ENCODE measurements at places on chromosomes 1 and 21.

- no peak for DNase-seq
These were observed 307.6 kb upstream of the VAMP3 start for GRCh38 chr1:7463526-7463925.

GRCh38 chr1:156417401-156418020, 48.5 kb downstream of the RHBG start:
- DNase-seq = no peak

- DNase-seq = no peak
These were observed 29.9 kb downstream of the NUAK2 start for GRCh38 chr1:205291596-205291995.

- no peak for DNase-seq
These were observed 49.5 kb upstream of the IFFO2 start for GRCh38 chr1:19006000-19006399.

GRCh38 chr1:230185076-230186001, 118.3 kb downstream of the GALNT2 start:
- DNase-seq = no peak

GRCh38 chr1:160741612-160742348, 2.7 kb downstream of the SLAMF7 start:
- no peak for DNase-seq

GRCh38 chr1:179091691-179092165, 9.9 kb downstream of the TOR3A start:
- DNase-seq = no peak

GRCh38 chr1:17516303-17517214, 22.9 kb upstream of the ARHGEF10L start:
- DNase-seq = no peak

- DNase-seq = no peak
These were observed 62.5 kb upstream of the TNFSF4 start for GRCh38 chr1:173269490-173270230.

GRCh38 chr1:45922374-45922773, 119.0 kb downstream of the MAST2 start:
- DNase-seq = no peak

DNA sequence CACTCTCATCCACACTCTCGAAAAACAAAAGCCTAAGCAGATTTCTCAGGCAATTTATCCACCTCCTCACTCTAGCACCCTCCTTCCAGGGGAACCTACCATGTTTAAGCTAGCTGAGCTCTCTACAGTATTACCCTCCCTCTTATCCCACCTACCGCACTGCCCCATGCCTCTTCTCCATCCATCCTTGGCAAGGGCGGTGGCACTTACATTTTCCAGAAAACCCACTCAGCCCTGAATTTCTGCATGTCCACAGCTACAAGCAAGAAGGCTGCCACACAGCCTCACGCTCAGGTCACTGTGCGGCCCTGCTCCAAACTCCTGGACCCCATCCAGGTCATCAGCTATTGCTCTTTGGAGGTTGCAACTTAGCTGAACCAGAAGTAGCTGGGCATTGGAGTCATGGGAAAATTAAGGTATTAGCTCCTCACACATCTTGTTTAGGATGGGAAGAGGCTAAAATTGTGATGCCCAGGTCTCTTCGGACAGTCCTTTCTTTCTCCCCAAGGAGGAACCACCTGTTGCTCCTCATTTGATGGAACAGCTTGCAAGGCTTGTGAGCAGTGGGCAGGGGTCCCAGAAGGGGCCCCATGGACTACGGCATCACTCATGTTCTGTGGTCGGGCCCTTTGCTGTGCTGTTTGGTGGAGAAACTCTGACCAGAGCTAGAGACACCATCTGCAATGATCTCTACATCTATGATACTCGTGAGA, 1.1 kb downstream of the KLHDC9 start:
- no peak for DNase-seq

DNA sequence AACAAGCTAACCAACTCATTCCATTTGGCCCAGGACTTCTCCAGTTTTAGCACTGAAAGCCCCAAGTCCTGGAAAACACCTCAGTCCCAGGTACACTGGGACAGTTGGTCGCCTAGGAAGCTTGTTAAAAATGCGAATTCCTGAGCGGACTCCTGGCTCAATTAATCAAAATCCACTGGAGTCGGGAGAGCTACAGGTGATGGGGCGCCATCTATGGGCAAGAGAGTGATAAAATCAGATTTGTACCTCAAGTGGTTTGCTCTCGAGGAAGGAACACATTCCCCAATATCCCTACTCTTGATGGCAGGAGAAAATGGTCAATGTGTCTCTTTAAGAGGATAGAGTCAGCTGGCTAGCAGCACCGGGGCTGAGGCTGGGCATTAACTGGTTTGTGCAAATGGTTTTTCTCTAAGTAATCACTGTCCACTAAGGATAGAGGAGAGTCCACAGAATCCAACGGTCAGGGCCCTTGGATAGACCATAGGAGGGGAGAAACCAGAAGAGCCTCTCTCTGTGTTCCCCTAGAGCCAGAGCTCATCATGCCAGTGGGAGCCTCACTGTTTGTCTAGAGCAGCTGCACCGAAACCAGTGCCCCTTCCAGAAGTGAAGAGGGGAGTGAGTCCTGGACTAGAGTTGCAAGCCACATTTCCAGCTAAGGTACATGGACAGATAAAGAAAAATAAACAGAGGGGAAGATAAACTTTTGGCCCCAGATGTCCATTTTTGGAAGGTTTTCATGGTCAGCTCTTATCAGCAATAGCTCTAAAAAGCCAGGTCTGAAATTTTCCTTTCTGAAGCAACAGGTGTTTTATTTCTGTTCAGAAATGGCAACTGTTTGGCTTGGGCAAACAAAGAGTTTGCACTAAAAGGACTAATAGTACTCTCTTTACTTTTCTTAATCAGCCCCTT, 148.5 kb downstream of the TENT5C start:
- peak; percentile 81 for DNase-seq

DNA sequence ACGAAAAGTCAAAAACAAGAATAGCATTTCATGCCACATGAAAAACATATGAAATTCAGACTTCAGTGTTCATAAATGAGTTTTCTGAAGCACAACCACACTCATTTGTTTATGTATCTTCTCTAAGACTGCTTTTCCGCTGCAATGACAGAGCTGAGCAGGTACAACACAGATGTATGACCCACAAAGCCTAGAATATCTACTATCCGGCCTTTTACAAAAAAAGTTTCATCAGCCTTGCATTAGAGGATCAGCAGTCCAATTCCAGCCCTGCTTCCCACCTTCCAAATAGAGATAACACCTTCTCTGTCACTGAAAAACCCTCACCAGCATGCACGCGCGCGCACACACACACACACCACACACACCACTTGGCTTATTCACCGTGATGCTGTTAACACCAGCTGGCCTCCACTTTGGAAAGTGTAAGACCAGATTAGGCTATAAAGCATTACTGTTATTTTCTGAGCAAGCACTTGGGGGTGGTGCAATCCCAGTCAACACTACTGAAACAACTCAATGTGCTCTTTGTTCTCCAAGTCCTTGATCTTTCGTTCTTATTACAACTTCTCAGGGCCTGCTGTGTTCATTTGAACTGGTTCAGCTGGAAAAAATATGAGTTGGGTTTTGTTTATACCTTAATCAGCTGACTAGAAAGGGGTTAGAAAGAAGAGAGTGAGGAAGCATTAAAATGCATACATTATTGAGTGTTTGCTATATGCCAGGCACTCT, 90.0 kb downstream of the GLUL start:
- DNase-seq = peak; percentile 60

DNA sequence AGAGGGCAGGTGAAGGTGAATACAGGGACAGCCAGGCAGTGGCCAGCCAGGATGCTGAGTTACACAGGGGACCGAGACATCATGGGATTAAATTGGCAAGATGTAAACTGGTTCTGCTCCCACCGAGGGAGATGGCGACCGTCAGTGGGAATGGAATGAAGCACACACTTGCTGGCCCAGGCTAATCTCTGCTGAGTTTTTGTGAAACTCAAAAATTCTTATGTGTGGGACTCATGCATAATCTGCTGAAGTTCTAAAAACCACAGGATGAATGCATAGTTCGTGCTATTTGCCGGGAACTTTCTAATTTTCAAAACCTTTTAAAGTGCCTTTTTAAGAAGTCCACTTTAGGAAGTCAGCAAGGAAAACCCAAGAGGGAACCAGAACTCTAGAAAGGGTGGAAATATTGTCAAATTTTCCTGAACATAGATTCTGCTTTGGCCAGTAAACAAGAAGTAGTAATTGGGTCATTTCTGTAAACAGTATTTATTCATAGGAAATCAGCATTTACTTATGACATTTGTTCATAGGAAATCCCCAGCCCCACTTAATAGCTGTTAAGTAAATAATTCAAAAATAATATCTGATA, 85.4 kb upstream of the ROR1 start:
- DNase-seq = no peak

DNA sequence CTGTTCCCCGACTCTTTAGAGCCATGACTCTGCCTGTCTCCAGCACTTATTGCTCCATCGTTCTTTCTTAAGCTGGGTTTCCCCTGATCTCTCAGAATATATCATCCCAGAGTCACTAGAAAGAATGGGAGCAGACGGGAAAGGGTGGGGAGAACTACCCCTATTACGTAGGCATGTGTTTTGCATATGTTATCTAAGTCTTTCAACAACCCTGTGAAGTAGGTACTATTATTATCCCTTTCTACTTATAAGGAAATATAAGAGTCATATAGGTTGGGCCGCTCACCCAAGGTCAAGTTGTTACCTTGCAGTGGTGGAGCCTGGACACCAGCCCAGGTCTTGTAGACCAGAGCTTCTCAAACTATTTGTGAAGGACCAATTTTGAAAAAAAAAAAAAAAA, 38.7 kb downstream of the ELF3 start:
- DNase-seq = no peak

DNA sequence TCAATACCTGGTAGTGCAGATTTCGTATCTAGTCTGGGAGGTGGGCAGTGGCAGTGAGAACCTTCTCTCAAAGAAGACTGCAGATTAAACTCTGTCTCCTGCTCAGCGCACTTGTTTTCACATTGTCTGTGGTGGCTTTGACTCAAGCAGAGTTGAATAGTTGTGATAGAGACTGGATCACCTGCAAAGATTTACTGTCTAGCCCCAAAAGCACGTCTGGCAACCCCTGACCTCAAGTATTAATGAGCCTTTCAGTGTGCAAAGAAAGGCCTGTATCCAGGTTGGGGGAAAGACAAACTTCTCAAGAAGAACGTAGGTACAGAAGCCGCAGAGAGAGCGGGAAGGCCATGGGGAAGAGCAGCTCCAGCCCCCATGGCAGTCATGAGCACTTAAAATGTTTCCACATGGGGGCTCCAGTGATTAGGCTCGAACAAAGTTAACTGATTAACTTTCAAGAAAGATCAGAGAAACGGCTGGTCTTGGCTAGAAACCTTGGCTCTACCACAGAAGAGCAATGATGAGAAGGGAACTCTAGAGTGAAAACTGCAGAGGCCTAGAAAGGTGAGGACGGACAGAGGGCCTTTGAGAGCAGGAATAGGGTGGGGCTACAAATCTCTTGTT, 15.2 kb downstream of the HENMT1 start:
- DNase-seq = no peak

- DNase-seq = no peak
These were observed 17.6 kb upstream of the KCNC4 start for GRCh38 chr1:110192541-110192940.

- no peak for DNase-seq
These were observed 3.4 kb downstream of the KDM4A start for GRCh38 chr1:43653339-43653738.

DNA sequence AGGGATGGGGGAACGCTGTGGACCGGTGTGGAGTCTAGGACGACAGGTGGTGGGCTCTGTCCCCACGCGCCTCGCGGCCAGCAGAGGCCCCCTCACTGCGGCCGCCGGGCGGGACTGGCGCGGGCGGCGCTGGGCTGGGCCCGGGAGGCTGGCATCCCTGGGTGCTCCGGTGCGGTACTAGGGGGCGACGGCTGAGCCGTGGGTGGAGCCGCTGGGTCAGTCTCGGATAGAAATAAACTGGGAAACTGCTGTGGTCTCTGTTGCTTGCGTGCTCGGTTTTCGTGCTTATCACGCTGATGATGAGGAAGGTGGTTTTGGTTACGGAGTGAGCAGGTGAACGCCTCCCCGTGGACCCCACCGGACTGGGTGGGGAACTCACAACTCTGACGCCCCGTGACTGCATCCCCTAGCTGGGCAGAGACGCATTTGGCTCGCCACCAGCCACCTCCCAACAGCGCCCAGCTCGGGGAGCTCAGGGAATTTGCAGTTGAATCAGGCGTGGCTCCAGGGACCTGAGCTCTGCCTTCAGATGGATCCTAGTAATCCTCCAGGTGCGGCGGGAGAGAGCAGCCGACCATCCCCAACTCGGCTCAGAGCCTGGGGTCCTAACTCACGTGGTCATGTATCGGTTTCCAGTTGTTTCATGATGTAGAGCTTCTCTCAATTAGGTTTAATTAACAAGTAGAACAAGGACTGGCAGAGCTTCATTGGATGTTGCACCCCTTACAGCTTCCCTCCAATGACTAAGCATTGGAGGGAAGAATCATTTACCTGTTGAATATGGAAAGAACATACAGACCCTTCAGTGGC, 32.1 kb downstream of the HSD17B7 start:
- DNase-seq = no peak

GRCh38 chr21:17003258-17003615, 509.6 kb upstream of the CXADR start:
- DNase-seq = peak; percentile 39

DNA sequence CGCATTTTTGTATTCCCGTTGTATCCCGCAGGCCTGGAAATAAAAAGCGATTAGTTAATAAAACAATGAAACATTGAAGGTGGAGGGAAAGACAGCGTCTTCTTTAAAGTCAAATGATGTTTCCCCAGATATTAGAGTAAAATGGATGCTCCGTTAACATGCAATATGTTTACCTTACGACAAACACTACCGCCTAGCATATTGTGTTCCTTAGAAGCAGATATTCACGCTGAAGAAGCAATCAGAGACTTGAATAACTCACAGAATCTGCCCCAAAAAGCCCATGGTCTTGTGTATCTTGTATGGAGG, 583 bp upstream of the B4GALT3 start:
- DNase-seq = no peak
